Stimulated activated CD4-positive, alpha-beta T cell treated with anti-CD3 and anti-CD28 coated beads, Interleukin-4, amount 100 ng/mL, for 48 hours (primary cell): ENCODE measurements at places on chromosomes 2 and 18.

GRCh38 chr2:31337197-31337596 lies 77.3 kb downstream of the XDH start:
- no peak for DNase-seq

DNA sequence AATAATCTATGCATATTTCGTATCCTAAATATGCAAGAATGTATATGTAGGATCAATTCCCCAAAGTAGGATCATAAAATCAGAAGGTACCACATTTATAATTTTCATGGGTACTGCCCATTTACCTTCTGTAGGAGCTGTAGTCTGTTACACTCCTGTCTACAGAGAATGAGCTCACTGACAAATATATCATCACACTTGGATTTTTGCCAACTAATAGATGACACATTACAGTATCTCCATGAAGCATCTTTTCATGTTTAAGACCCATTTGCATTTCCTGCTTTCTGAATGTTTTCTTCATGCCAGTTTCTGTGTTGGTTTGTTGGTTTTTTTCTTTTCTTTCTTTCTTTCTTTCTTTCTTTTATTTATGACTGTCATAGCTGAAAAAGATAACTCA lies 70.9 kb upstream of the EML6 start:
- DNase-seq: no peak

GRCh38 chr18:55240978-55241377 lies 281.7 kb upstream of the CCDC68 start:
- no peak for DNase-seq

- DNase-seq: peak; percentile 95
Observed at GRCh38 chr2:135531231-135532197, at the start of gene R3HDM1. Gene R3HDM1, plus strand, starts transcription at chr2:135531484. Its CDS starts 73,362 bp downstream, at chr2:135604846.

DNA sequence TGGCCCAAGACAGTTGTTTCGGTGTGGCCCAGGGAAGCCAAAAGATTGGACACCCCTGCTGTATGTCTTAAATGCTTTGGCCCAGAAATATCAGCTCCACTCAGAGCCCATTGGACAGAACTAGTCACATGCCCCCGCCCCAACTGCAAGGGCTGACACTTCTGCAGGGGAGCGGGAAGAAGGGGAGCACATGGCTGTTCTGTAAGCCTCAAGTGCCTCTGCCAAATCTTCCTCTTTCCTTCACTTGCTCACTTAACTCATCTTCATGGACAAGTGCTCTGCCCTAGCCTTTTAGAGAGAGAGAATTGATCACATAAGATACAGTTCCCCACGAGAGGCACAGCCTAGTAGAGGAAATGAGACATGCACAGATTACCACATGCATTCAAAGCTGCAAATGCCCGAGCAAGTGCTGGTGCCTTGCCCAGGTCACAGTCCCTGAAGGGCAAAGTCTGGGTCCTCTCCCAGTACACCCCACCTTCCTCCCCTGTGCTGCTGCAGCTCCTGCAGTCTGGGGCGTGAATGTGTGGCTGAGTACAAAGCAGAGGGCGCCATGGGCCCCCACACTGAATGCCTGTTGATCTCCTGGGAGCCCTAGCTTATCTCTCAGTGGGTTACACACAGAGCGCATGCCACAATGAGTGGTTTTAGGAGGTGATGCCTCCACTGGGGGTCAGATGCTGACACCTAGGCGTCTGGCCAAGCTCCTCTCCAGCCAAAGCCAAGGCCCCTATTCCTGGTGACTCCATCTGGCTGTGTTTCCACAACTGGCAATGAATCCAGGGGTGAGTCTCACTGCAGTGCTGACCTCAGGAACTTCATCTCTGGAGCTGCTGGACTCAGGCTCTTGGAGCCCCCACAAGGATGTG lies 135.3 kb downstream of the CTIF start:
- DNase-seq: no peak

DNA sequence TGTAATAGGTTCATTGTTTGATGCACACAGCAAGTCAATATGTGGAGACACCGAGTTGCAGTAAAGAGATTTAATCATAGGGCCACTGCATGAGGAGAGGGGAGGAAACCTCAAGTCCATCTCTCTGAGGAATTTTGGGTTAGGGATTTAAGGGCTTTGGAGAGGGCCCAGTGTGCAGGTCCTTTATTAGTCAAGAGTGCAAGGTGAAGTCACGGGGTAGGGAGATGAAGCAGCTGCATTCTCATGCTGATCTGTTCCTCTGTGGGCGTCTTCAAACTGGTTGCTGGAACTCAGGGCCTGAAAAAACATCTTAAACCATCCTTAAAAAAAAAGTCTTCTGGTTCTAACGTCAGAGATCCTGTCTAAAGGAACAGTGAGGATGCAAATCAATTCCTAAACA lies 131.6 kb downstream of the NXPH2 start:
- DNase-seq: no peak

DNA sequence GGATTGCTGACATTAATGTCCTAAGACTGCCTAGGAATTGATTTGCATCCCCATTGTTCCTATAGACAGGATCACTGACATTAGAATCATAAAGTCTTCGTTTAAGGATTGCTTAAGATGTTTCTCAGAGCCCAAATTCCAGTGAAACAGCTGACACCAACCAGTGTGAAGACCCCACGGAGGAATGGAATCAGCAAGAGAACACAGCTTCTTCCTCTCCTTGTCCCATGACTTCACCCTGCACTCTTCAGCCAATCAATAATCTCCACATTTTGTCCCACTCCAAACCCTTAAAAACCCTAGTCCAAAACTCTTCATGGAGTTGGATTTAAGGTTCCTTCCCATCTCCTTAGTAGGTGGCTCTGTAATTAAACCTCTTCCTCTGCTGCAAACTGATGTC lies 157.0 kb upstream of the NDUFV2 start:
- no peak for DNase-seq

DNA sequence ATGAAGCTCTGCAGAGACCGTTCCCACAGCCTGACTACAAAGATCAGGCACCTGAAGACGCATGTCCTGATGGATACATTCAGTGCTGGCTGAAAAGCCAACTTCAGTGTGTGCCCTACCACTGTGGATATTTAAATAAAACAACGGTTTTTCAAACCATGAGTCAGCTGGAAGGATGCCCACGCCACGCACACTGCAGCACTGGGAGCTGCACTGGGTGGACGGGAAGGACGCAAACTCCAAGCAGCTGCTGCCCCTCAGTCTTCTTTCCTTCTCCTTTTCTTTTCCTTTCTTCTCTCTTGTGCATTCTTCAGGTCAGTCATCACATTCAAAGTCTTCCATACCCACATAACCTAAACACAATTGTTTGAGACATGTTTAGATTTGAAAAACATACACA lies 7.9 kb downstream of the TMEM18 start:
- DNase-seq: no peak

- DNase-seq: no peak
Observed at GRCh38 chr2:102410952-102411351, 12.0 kb upstream of the IL18RAP start.

DNA sequence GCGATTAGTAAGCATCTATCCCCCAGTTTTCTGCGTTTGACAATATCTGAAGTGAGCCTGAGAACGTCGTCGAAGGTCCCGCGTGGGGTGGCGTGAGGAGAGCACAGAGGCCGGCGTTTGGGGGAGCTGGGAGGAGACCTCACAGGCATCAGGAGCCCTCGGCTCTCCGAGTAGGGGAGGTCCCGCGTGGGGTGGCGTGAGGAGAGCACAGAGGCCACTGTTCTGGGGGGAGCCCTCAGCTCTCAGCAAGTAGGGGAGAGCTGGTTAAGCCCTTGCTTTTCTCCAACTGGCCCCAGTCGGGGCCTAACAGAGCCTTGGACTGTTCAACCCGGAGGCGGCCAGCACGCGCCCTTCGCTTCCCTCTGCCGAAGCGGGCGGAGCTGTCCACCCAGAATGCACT lies 134.3 kb downstream of the NFATC1 start:
- DNase-seq: no peak

DNA sequence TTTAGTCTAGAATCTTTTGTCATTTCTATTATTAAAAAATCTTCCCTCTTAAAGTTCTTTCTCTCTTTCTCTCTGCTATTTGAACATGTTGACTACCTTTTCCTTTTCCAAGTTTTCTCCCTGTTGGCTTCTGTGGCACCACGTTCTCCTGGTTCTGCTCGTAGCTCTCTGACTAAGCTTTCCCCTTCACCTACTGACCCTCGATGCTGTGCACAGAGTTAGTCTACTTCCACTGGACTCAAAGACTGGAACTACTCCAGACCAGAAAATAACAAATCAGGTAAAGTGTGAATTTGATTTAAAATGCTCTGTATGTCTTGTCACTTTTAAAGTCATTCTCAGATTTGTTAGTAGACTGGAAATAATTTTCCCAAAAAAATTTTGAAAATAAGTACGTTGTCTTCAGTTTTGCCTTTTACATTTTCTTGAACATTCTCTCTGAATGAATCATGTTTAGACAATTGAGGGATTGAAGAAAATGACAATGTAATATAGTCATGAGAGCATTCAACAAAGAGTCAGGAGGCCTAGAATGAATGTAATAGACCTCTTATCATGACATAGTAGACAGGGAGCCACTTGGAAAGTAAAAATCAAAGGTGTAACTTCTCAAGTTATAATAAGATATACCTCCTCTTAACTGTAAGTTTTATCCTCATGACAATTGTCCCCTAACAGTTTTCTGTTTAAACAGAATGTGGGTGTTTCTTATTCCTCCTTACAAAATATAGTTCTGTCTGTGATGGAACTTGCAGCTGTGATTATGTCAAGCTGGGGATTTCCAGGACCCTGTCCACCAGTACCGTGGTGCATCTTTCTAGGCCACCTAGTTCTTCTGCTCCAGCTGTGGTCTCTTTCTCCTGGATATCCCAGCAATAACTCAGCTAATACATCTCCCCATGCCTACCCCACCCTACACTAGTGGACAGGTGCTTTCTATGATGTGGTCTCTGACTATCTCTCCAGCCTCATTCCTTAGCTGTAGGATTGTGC lies 25.5 kb downstream of the ITPRID2 start:
- DNase-seq: no peak
